ENCODE measurements at places on chromosomes 12 and 14.
A peak's percentile ranks its signal among the peaks of the same experiment; 100 is the strongest.

DNA sequence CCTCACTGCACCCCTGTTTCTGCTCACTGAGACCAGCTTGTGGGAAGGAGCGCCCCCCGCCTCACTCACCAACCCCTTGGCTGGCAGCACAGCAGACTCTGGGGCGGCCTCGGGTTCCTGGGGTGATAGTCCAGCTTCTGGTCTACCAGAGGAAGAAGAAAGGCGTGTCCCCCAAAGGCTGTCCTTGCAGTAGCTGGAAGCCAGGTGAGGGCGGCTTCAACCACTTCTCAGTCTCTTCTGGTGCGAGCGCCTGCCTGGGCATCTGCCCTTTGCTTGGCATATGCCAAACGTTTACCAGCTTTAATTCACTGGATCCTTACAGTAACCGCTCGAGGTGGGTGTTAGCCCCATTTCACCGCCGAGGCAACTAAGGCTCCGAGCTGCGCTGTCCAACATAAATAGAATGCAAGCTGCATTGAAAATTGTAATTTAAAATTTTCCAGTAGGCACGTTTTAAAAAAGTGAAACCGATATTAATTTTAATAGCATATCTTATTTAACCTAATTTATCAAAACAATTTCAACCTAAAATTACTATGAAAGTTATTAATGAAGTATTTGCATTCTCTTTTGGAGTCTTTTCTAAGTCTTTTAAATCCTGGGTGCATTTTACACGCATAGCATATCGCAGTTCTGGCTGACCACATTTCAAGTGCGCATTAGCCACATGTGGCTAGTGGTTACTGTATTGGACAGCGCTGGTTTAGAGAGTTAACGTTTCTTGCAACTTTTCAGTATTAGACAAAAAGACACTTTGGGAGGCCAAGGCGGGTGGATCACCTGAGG, 872 bp downstream of the FAM177A1 start:
- DNase-seq: no peak

DNA sequence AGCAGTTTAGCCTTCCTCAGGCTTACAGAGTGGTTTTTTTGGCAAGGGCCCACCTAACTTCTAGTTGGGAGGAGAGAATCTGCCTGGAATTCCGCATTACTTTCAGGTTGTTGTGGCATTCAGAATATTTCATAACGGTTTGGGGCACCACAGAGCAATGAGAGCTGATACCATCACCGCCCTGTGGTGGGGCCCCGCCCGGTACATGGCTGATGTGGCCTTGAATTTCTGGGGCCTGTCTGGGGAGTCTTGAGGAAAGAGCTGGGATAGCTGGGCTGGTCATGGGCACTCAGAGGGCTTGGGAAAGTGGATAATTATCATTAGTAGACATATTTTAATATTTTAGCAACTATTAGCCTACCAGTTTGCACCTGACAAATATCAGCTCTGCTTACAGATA, 4.2 kb downstream of the TESPA1 start:
- DNase-seq: no peak

GRCh38 chr12:45112306-45112705, 61.4 kb upstream of the DBX2 start:
- no peak for DNase-seq

GRCh38 chr12:45170456-45171042, 45.3 kb upstream of the ANO6 start:
- peak; percentile 23 for DNase-seq

- no peak for DNase-seq
Observed at GRCh38 chr12:19834592-19834991, 395.3 kb downstream of the AEBP2 start.

GRCh38 chr12:9387450-9387849, 179.3 kb upstream of the PZP start:
- DNase-seq: no peak

GRCh38 chr12:47774663-47775062, 1.6 kb downstream of the SLC48A1 start:
- no peak for DNase-seq

DNA sequence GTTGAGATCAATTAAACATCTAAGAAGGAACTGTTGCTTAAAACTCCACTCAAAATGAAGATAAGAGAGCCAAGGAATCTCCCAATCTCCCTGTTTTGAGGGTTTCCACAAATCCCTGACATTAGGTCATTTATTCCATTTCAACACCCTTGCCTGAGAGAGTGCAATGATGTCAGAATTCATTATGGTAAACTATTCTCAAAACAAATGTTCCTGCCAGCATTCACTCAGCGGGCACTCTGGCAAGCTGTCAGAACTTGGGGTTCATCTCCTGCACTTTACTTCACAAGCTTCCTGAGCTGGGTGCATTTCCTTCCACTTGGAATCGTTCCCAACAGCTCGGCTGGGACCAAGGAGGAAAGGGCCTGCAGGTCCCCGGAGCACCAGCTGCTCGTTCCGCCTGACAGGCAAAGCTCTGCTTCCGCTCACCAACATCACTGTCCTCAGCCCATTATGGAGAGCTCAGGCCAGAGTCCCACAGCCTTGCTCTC, 117.8 kb downstream of the TTC7B start:
- peak; percentile 100 for DNase-seq

DNA sequence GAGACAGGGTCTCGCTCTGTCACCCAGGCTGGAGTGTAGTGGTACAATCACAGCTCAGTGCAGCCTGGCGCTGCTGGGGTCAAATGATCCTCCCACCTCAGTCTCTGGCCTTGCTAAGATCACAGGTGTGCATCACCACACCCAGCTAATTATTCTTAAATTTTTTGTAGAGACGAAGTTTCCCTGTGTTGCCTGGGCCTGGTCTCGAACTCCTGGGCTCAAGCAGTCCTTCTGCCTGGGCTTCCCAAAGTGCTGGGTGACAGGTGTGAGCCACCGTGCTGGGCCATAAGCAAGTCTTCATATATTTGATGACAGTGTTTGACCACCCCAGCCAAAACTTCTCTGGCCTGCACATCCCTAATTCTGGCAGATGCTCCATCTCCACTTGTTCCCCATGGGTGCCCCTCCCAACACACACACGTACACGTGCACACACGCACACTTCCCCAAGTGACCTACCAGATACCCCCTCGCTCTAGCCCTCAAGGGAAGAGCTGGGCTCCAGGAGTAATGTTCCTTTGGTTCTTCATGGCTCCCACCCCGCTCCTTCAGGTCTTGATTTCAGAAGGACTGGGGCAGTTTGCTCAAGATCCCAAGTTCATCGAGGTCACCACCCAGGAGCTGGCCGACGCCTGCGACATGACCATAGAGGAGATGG, 104.3 kb upstream of the FKBP4 start:
- no peak for DNase-seq

DNA sequence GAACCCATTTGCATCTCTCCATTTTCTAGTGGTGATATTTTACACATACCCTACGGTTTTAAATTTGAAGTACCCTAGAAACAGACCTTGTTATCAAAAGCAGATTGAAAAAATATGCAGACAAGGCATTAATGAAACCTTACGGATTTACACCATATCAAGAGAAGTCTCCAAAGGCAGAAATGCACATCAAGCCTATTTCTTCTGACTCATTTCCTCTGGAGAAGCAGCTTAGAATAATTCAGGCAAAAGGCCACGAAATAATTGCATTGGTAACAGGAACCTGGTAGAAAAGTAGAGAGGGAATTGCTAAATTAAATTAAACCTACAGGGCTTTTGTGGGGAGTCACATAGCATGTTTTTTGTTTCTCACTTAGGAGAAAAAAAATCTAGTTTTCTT, 34.7 kb downstream of the KICS2 start:
- DNase-seq: no peak
